Heart left ventricle (tissue), 16 donors: ENCODE measurements at places on chromosomes 4 and X. TPM values are rescaled to one million over a fixed set of nuclear protein-coding genes. Genes with fewer than 3 reads are reported as not detected.

DNA sequence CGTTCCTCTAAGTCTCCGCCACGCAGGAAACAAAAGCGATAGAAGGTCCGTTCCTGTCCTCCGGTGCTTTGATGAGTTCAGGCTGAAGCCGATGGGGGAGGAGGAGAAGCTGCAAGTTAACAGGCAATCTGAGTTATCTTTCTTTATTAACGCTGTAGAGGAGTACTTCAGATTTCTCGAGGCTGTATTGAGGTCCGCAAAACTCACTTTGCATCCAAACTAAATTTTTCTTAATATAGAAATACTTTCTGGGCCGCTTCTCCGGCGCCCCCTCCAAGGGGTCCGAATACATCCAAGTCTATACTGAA, 395 bp upstream of the SOWAHB start:
- H3K4me3 ChIP-seq, result peak overlapping the region; percentile 47
- no peaks in the 10 kb centered on the region for H3K36me3 ChIP-seq
- DNase-seq, result no peak

Gene DUSP21
- not detected for total RNA-seq

Gene TMPRSS11E
- total RNA-seq, result not detected

GRCh38 chr4:39655876-39656275, 17.2 kb upstream of the SMIM14 start:
- no peaks in the 10 kb centered on the region for H3K36me3 ChIP-seq
- H3K27me3 ChIP-seq, result no peaks in the 10 kb centered on the region
- no peaks in the 10 kb centered on the region for H3K4me1 ChIP-seq
- no peak overlapping the region for H3K4me3 ChIP-seq
- no peak overlapping the region for H3K27ac ChIP-seq
- DNase-seq, result no peak

GRCh38 chr4:105587841-105588240, 35.4 kb downstream of the ARHGEF38 start:
- H3K27me3 ChIP-seq, result no peaks in the 10 kb centered on the region
- no peak overlapping the region for H3K4me3 ChIP-seq
- H3K4me1 ChIP-seq, result no peaks in the 10 kb centered on the region

- H3K4me3 ChIP-seq, result no peak overlapping the region
- H3K36me3 ChIP-seq, result no peaks in the 10 kb centered on the region
- H3K4me1 ChIP-seq, result no peaks in the 10 kb centered on the region
Measured at GRCh38 chr4:121462660-121463261, 81.9 kb upstream of the QRFPR start.

Gene C4orf36
- 2.4 TPM for total RNA-seq

DNA sequence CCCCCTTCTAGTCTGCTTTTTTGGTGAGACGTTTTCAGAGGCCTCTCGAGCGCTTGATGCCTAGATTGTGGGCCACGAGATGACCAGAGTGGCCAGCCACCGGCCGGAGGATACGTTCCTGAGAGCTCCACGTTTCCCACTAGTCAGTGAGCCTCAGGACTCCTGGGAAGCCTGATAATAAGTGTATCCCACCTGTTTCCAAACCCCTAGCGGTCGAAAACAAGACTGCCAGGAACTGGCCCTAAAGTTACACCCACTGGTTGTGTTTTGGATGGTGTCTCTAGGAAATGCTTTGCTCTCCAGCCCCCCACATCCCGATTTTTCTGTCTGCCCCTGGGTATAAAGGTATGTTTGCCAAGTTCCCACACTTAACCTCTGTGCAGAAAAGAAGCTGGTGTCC, 4.6 kb upstream of the RS1 start:
- H3K27me3 ChIP-seq, result no peaks in the 10 kb centered on the region
- H3K27ac ChIP-seq, result no peak overlapping the region

Gene SMIM9
- total RNA-seq, result not detected

DNA sequence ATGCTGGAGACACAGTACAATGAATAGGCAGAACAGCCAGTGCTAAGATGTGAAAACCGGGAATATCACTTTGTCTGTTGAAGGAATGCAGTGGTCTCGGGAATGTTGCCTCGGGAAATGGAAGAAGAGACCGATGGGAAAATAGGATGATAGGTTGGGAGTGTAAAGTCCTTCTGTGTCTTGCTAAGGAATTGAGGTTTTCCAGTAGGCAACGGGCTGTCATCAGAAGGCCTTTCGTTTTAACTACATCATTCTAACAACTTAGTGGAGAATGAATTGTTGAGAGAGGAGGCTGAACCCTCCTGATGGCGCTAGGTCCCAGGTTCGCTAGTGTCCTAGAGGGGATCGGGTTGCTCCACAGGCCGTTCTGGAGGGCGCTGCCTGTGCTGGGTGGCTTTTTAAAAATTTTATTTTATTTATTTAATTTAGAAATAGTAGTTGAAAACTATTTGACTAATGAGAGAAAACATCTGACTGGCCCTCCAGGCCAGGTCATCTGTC, 730 bp downstream of the VBP1 start:
- H3K4me3 ChIP-seq, result peak overlapping the region; percentile 88
- H3K4me1 ChIP-seq, result peaks cover 20% of the 10 kb centered on the region
- DNase-seq, result no peak
- peak overlapping the region; percentile 90 for H3K27ac ChIP-seq
- no peaks in the 10 kb centered on the region for H3K36me3 ChIP-seq

GRCh38 chr4:178953447-178954120, 1511.3 kb upstream of the AGA start:
- H3K36me3 ChIP-seq, result no peaks in the 10 kb centered on the region
- no peak for DNase-seq
- H3K4me3 ChIP-seq, result no peak overlapping the region
- H3K27me3 ChIP-seq, result no peaks in the 10 kb centered on the region
- no peaks in the 10 kb centered on the region for H3K4me1 ChIP-seq

Gene PHEX
- not detected for total RNA-seq

Gene ASB12
- 2.9 TPM for total RNA-seq

- H3K4me1 ChIP-seq, result no peaks in the 10 kb centered on the region
- H3K27ac ChIP-seq, result no peak overlapping the region
- no peaks in the 10 kb centered on the region for H3K27me3 ChIP-seq
- H3K4me3 ChIP-seq, result no peak overlapping the region
Measured at GRCh38 chr4:108139089-108139488, 29.6 kb downstream of the LEF1 start.

Gene GDPD2
- total RNA-seq, result not detected

- H3K4me1 ChIP-seq, result no peaks in the 10 kb centered on the region
- H3K36me3 ChIP-seq, result no peaks in the 10 kb centered on the region
- DNase-seq, result no peak
- no peaks in the 10 kb centered on the region for H3K27me3 ChIP-seq
- H3K4me3 ChIP-seq, result no peak overlapping the region
- no peak overlapping the region for H3K27ac ChIP-seq
Measured at GRCh38 chr4:100149190-100149589, 41.1 kb downstream of the DDIT4L start.

Gene TCEAL5
- total RNA-seq, result not detected

DNA sequence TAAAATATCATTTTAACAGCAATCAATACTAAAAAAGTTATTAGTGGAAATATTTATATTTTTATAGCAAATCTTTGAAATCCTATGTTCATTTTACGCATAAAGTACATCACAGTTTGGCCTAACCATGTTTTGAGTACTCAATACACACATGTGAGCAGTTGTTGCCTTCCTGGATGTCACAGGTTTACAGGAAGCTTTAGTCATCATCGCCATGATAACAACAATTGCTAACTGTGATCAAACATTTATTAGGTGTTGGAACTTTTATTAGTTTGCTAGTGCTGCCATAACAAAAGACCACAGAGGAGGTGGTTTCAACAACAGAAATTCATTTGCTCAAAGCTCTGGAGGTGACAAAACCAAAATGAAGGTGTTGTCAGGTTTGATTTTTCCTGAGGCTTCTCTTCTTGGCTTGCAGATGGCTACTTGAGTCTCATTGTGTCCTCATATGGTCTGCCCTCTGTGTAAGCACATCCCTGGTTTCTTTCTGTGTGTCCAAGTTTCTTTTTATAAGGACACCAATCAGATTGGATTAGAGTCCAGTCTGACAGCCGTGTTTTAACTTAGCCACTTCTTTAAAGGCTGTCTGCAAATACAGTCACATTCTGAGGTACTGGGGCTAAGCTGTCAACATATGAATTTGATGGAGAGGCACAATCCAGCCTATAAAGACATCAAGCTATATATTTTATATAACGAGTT, 43.1 kb upstream of the BOD1L1 start:
- no peak for DNase-seq
- no peaks in the 10 kb centered on the region for H3K36me3 ChIP-seq
- H3K27me3 ChIP-seq, result no peaks in the 10 kb centered on the region
- no peak overlapping the region for H3K4me3 ChIP-seq

Gene SERPINA7
- not detected for total RNA-seq

DNA sequence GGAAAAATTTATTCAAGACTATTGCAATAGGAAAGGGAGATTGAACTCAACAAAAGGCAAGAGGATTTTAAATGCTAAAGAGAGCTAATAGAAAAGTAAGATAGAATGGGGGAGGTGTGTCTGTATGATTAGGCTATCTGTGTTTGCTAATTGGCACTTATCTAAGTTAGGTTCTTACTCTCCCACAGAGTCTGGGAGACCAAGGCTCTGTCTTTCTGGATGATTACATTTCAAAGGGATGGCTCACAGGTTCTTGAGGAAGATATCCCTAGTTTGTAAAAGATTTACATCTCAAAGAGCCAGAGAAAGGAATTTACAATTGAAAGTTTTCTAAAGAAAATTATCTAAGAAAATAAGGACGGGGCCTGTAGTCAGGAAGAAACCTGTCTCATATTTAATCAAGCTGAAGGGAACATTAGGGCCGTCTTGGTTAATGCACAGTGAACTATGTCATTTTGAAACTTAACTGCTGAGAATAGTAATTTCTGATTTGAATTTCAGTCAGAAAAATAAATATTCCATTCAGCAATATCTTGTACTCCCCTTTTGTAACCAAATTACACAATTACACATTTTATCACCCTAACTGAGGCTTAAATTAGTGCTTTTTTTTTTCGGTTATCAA, 75.8 kb downstream of the MAGEB10 start:
- no peak overlapping the region for H3K4me3 ChIP-seq
- no peaks in the 10 kb centered on the region for H3K4me1 ChIP-seq
- no peaks in the 10 kb centered on the region for H3K27me3 ChIP-seq
- DNase-seq, result no peak

- H3K4me3 ChIP-seq, result no peak overlapping the region
- H3K27ac ChIP-seq, result no peak overlapping the region
- peaks cover 2% of the 10 kb centered on the region for H3K36me3 ChIP-seq
Measured at GRCh38 chr4:163113921-163114713, 52.6 kb downstream of the NAF1 start.

Gene GRSF1
- total RNA-seq, result 89.2 TPM

DNA sequence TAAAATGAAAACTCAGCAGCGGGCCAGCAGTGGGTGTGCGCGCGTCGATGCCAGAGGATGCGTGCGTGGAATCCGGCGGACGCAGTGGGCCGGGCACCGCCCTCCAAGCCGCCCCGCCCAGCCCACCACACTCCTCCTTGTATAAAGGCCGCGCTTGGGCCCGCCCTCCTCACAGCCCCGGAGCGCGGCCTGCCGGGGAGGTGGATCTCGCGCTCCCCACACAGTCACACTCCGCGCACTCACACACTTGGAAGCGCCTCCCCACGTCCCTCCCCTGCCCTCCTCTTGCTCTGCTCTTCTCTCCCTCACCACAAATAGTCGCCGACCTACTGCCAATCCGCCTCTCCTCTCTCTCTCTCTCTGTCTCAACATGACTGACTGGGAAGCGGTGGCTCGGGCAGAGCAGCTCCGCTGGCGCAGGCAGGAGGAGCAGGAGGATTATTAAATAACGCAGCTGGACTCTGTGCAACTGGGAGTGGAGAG, at the start of gene CCSER1:
Gene CCSER1 (plus strand): TSS at position 172 of the 483 bp plus-strand sequence.
- no peaks in the 10 kb centered on the region for H3K27me3 ChIP-seq
- peak within 1 kb of the TSS; percentile 61 for H3K27ac ChIP-seq
- no peaks in the 10 kb centered on the region for H3K4me1 ChIP-seq
- H3K36me3 ChIP-seq, result no peaks in the 10 kb centered on the region
- peak within 1 kb of the TSS; percentile 72 for H3K4me3 ChIP-seq
- DNase-seq, result peak; percentile 78

GRCh38 chr4:98516042-98516440, 142.4 kb downstream of the TSPAN5 start:
- H3K4me1 ChIP-seq, result no peaks in the 10 kb centered on the region
- no peak overlapping the region for H3K4me3 ChIP-seq
- no peak overlapping the region for H3K27ac ChIP-seq

Gene IL3RA
- 4.2 TPM for total RNA-seq

- H3K36me3 ChIP-seq, result no peaks in the 10 kb centered on the region
- no peak overlapping the region for H3K4me3 ChIP-seq
- no peak overlapping the region for H3K27ac ChIP-seq
- peaks cover 16% of the 10 kb centered on the region for H3K4me1 ChIP-seq
Measured at GRCh38 chr4:56871371-56871866, 36.3 kb upstream of the REST start.

GRCh38 chrX:146278381-146278780, 460.8 kb downstream of the SLITRK2 start:
- no peaks in the 10 kb centered on the region for H3K36me3 ChIP-seq
- no peak for DNase-seq
- no peaks in the 10 kb centered on the region for H3K27me3 ChIP-seq
- H3K4me1 ChIP-seq, result no peaks in the 10 kb centered on the region

Gene UGT2A2
- not detected for total RNA-seq

GRCh38 chr4:28109801-28110200, 1249.2 kb downstream of the STIM2 start:
- H3K4me3 ChIP-seq, result no peak overlapping the region
- no peaks in the 10 kb centered on the region for H3K4me1 ChIP-seq
- no peaks in the 10 kb centered on the region for H3K36me3 ChIP-seq
- DNase-seq, result no peak
- no peak overlapping the region for H3K27ac ChIP-seq
- no peaks in the 10 kb centered on the region for H3K27me3 ChIP-seq

Gene RBMXL3
- not detected for total RNA-seq

DNA sequence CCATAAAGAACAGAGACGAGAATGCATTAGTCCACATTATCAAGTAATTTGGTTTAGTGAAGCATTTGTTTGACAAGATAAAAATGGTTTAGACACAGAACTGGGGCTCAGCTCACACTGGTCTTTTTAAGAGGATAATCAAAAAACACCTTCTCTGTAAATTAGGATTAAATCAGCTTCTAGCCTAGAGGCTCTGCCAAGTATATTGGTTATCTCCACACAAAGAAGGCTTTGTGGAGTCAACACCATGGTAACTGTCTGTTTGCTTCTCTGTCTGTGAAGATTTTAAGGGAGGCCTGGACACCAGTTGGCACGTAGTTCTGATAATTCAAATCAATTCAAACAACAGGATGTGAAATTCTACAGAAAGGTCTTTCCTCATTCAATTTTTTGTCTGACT, 687.0 kb downstream of the DMD start:
- no peak overlapping the region for H3K27ac ChIP-seq
- no peaks in the 10 kb centered on the region for H3K27me3 ChIP-seq
- H3K4me3 ChIP-seq, result no peak overlapping the region
- H3K36me3 ChIP-seq, result no peaks in the 10 kb centered on the region
- no peaks in the 10 kb centered on the region for H3K4me1 ChIP-seq

- no peak for DNase-seq
- H3K27ac ChIP-seq, result no peak overlapping the region
- H3K4me3 ChIP-seq, result no peak overlapping the region
Measured at GRCh38 chrX:133444196-133444595, 28.9 kb upstream of the GPC4 start.

- no peaks in the 10 kb centered on the region for H3K4me1 ChIP-seq
- no peaks in the 10 kb centered on the region for H3K27me3 ChIP-seq
- H3K27ac ChIP-seq, result no peak overlapping the region
- no peak for DNase-seq
- no peak overlapping the region for H3K4me3 ChIP-seq
Measured at GRCh38 chr4:164894702-164895101, 17.7 kb downstream of the APELA start.

GRCh38 chr4:77194989-77195388, 38.0 kb downstream of the CCNG2 start:
- no peaks in the 10 kb centered on the region for H3K36me3 ChIP-seq
- H3K27me3 ChIP-seq, result peaks cover 4% of the 10 kb centered on the region
- H3K27ac ChIP-seq, result no peak overlapping the region
- no peak for DNase-seq

Gene CD40LG
- total RNA-seq, result 0.75 TPM

Gene ARR3
- total RNA-seq, result not detected
